Activated naive CD4-positive, alpha-beta T cell treated with Interleukin-2 at 50 U/mL for 16 hours (primary cell): ENCODE measurements at places on chromosomes 12 and 14.

DNA sequence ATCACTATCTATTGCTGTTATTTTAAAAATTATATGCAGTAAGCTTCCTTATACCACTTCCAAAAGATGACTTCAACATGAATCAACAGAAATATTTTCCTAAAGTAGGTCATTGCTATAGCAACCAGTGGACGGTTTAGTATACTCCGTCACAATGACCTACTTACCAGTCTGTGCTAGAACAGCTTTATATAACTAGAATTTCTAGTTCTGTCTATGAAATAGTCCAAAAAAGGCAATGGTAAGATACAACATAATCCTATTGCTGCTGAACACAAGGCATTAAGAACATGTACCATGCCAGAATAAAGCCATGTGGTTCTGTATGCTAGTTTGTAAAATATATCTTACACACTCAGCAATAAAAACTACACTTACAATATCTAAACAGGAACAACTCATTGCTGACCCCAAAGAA is 40.7 kb upstream of the MTERF2 start:
- DNase-seq: no peak

GRCh38 chr12:122368361-122369073 is 54.0 kb downstream of the CLIP1 start:
- no peak for DNase-seq

DNA sequence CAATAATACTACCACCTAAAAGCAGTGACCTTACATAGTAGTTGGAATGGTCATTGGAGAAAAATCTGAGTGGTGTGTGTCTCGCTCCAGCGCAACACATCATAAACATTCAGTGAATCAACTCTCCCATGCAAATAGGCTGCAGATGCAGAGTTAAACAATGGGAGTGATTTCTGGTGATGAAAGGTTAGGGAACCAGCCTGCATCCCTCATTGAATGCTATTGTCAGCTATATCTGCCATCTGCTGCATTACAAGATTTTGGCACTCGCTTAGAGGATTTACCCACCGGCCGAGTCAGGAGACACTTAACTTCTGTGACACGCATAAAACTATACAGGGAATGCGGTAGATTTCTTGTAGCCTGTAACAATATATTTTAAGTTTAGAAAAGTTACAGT is 900.9 kb downstream of the FLRT2 start:
- DNase-seq: no peak

DNA sequence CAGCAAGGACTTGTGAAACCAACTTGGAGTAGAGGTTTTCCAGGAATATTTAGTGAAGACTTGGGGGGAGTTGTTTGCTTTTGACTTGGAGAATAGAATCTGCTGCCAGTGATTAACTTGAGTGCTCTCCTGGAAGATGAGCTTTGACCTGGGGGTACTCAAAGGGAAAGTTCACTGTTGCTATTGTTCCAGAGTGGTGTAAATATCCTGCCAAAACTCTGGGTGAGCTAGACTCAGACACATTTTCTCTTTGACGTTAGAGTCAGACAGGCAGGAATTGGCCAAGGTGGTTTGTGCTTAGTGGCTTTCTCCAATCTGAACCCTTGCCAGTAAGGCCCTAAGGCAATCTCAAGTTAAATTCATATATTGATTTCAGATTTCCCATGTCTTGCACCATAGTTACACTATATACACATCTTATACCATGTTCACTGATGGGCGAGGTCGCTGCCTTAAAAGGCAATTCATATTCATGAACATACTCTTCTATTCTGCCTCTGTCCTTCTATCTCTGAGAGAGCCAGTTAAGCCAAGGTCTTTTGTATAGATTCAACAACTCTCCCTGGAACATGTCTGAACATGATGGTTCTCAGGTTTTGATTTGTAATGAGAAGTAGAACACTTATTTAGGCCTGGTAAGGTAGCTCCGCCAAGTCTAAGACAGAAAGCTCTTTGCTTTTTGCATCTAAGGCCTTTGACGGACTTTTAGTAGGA is 204.6 kb upstream of the SLC38A2 start:
- no peak for DNase-seq

- no peak for DNase-seq
Measured at GRCh38 chr12:31591380-31591901, 505 bp upstream of the DENND5B start.

DNA sequence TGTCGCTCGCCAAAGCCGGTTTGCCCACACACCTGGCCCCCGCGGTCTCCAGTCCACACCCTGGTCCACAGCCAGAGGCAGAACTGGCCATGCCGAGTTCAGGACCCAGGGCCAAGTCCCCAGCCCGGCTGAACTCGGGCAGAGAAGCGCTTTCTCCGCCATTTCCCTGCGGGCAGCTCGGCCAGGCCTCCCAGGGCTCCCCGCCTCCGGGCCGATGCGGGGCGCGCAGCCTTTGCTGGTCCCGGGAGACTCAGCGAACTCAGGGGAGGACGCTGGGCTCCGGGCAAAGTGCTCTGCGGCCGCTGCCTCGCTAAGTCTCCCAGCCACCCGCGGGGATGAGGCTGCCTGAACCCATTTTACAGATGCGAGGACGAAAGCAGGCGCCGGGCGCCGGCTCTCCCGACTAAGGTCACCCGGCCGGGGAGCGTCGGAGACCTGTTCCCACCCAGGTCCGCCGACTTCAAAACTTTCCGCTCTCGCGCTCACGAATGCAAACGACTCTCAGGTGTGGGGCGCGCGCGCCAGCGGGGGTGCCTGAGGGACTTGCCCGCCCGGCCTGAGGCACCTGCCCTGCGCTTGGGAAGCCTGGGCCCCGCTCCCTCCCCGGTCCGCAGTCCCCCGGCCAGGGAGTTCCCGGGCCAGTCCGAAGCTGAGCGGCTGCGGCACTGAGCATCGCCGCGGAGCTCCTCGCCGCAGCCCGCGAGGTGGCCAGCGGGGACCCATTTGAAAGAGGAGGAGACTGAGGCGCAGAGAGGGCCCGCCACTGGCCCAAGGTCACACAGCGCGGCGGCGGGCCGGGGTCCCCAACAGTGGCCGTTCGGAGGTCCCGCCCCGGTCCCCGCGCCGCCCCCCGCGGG is 627 bp downstream of the TESC start:
- peak; percentile 39 for DNase-seq

GRCh38 chr12:101501410-101501995 is 26.4 kb downstream of the SPIC start:
- no peak for DNase-seq

GRCh38 chr12:132284071-132284826 is 45.1 kb downstream of the GALNT9 start:
- DNase-seq: no peak

DNA sequence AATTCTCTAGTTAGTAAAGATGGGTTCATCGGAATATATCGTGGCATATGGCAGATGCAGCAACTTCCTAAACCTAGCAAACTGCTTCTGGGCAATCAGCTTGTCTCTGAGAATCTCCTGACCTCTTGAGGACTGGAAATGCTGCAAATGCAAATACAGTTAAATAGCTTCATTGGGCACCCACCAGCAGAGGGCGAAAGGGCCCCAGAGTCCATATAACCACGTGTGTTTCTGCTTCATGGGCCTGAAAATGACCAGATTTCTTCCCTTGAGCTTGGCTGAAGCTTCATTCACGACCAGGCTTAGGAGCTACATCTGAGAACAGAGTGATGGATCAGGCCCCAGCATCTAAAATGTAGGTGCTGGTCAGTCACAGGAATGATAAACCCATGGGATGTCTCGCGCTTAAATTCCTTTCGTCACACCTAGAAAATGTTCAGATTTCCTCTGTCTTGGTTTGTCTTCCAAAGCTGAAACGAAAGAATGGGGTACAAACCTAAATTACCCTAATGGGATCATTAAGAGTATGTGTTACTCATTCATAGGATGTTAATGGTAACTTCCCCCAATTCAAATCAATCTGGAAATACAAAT is 1482.5 kb upstream of the TMEM132C start:
- DNase-seq: peak; percentile 49

GRCh38 chr12:65015850-65016249 is 105.3 kb downstream of the WIF1 start:
- DNase-seq: no peak

DNA sequence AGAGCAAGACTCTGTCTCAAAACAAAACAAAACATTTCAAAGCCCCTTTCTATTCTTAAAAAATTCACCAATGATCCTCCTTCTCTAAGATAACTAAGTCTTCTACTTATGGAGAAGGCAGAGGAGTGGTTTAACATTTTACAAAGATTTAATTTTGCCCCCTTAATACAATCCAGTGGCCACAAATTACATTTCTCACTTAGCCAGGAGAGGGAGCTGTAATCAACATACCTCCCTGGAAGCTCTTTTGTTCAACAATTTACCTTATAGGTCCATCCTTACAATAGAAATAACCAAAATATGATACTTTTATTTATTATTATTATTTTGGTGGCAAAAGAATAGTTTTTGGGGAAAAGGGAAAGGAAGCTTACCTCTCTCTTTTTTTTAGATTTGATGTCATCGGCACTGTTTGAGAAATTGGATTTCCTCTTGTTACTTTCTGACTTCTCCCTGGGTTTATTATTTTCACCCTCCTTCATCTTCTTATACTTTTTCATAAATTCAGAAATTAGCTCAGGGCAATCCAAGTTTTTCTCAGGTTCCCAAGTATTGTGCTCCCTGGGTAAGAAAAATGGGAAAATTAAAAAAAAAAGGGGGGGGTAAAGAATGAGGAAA is 28.1 kb downstream of the CBX5 start:
- DNase-seq: no peak

DNA sequence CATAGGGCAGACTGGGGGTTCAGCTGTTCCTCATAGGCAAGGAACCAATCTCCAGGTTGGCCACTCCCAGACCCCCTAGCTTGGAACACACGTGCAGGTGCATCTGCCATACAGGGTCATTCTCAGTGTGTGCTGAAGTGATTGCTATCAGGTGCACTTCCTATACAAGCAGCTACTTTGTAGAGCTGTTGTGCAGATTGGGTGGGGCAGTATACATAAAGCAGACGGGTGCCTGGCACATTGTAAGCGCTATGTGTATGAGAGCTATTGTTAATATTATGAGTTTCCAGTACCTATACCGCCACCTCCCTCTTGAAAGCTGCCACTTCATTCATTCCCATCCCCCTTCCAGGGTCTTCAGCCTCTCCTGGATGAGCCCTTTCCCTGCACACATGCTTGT is 17.3 kb downstream of the IRF2BPL start:
- DNase-seq: no peak

DNA sequence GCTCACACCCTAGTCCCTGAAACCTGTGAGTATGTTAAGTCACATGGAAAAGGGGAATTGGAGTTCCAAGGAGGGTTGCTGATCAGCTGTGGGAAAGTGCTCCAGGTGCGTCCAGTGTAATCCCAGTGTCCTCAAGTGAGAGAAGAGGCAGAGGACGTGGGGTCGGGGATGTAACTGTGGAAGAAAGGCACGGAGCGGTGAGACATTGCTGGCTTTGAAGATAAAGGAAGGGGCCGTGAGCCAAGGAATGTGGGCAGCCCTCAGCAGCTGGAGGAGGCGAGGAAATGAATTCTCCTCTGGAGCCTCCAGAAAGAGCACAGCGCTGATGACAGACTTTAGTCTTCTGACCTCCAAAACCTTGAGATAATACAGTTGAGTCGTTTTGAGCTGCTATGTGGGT is 191.6 kb upstream of the TMEM132C start:
- no peak for DNase-seq

GRCh38 chr14:104280902-104281767 is 142.7 kb downstream of the KIF26A start:
- DNase-seq: no peak

DNA sequence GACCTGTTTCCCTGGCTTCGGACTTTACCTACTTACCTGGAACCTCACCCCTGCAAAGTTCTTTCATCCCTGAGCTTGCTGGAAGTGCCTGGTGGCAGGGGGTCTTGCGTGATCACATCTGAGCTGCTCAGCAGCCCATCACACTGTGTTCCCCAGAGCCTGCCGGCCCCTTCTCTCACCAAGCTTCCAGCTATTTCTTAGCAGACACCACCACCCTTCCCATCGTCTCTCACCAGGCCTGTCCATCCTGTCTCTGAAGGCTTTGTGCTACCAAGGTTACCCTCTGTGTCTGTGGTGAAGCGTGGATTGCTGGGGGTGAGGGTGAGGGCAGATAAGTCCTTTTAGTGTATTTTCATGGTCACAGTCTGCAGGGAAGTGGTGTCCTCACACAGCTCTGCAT is 78.8 kb upstream of the NRXN3 start:
- no peak for DNase-seq

GRCh38 chr12:50049254-50050118 is 7.9 kb upstream of the ASIC1 start:
- DNase-seq: no peak

GRCh38 chr14:75548544-75548943 is 26.3 kb downstream of the BATF start:
- no peak for DNase-seq

DNA sequence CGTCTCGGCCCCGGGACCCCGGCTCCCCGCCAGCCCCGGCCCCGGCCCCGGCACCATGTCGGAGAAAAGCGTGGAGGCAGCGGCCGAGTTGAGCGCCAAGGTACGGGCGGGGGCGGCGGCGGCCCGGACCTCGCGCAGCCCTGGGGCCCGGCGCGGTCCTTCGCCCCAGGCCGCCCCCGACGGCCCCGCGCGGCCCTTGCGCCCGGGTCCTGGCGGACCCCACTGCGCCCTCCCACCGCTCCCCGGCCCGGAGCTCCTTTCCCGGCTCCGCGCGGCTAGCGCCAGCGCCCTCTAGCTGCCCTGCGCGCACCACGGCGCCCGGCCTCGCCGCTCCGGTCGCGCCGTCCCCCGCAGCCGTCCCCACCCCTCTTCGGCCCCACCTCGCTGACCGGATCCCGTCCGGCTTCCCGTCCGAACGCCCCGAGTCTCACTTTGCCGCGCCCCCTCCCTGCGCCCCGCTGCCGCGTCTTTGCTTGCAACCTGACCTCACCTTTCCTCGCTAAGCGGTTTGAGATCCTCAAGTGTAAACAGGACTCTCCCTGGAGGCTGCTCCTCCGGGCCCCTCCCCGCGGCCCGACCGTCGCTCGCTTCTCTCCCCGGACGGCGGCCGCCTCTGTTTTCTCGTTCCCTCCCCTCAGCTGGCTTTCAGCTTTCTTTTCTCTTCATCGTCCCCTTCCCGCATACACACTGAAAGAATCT is 637 bp downstream of the PTMS start:
- peak; percentile 60 for DNase-seq

DNA sequence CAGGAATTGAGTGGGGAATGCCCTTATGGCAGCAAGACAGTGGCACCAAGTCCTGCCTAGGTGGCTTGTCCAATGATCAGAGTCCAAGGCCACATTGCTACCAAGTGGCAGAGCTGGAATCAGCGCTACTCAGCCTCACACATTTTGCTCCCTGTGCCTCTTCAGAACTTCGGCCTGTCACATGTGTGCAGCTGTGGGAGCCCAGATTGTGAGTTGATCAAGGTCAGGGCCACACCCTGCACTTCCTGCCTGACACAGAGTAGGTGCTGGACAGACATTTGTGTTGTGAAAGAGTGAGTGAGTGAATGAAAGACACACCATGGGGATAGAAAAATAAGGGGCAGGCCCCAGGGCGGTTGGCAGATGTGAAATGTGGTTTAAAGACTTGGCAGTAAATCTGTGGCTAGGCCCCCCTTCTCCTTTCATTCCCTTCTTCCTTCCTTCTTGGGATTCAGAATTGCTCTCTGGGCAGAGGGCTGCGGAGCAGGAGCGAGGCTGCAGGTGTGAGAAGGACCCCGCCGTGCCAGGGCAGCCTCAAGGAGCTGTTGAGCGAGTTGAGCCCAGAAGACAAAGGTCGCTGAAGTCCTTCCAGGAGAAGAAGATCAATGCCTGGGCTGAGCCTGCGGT is 83.5 kb downstream of the SLC25A47 start:
- DNase-seq: no peak

- DNase-seq: no peak
Measured at GRCh38 chr12:6067152-6067916, 57.1 kb downstream of the VWF start.

GRCh38 chr14:72782817-72783216 is 111.1 kb downstream of the DPF3 start:
- no peak for DNase-seq
